ENCODE measurements at places on chromosomes 16 and 17.

DNA sequence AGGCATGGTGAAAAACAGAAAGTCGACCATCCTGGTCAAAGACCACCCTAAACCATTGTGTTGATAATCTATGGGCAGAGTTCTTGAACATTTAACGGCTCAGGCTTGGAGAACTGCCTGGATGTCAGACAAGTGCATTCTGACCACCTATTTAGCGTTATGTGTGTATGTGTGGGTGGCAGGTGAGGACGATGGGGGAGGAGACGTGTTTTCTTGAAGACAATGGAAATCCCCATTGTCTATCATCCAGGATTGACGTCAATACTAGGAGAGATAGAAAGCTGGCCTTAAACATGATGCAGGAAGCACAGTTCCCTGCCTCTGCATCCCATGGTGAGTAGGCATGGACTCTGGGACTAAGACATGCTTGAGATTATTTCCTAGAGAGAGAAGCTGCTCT is 157.4 kb upstream of the MAF start:
- no peak for DNase-seq

- DNase-seq, result no peak
Measured at GRCh38 chr16:89142474-89143195, 28.9 kb upstream of the CDH15 start.

GRCh38 chr17:17847726-17848125 is 10.9 kb upstream of the SREBF1 start:
- no peak for DNase-seq

DNA sequence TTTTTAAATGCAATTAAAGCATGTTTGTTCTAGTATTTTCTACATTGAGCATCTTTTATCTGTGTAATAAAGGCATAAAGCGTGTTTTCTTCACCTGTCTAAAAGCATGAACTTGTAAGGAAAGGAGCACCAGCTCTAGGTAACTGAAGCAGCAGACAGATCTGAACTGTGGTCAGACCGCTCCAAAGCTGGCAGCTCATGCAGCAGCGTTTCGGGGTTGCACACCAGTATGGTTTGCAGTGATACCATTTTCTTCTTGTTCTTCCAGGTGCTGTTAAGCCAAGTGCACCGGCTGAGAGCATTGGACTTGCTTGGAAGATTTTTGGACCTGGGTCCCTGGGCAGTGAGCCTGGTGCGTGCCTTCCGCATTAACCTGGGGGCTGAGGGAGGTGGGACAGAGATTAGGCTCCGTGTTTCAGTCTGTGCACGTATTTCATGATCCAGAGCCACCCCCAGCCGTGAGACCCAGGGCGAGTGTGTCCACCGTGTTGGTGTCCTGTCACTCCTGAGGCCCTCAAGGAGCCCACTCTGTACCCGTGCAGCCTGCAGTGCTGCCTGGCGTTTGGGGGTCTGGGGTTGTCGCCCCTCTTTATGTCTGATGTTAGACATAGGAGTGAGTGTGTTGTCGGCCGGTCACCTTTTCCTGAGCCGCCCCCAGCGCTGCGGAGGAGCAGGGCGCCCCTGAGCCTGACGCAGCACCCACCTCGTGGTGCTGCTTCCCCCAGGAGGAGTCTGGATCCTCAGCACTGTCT is 136.3 kb upstream of the CHMP6 start:
- DNase-seq, result no peak

DNA sequence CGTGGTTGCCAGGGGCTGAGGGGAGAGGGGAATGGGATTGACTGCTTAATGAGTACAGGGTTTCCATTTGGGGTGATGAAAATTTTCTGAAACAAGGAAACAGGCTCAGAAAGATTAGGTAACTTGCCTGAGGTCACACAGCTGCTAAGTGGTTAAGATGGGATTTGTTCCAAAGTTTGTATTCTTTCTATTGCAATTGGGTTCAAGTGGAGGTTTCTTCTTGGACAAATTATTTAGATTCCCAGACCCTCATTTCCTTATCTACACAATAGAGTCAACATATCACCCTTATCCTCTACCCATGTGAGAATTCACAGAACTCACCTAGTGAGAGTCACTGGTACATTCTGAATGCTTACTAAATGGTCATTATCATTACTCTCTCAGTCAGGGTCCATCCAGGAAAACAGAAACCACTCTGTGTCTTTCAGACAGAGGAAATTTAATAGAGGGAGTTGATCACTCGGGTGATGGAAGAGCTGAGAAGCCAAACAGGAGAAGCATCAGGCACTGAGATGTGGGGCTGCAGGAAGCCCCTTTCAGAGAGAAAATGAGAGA is 22.6 kb downstream of the CACNG4 start:
- DNase-seq, result no peak

GRCh38 chr16:89898201-89898967 is 20.3 kb upstream of the MC1R start:
- no peak for DNase-seq

GRCh38 chr17:78933025-78933958 is 8.1 kb upstream of the TIMP2 start:
- peak; percentile 50 for DNase-seq
